ENCODE measurements at places on chromosomes 16 and 17. TPM values are rescaled to one million over a fixed set of nuclear protein-coding genes. Genes with fewer than 3 reads are reported as not detected.

The SLC5A11 gene
- not detected for total RNA-seq

The FNDC8 gene
- total RNA-seq = not detected

The ZNF423 gene
- 37.6 TPM for total RNA-seq

GRCh38 chr17:4658478-4659305 is 17.2 kb upstream of the ALOX15 start:
- H3K4me1 ChIP-seq = no peaks in the 10 kb centered on the region
- no peaks in the 10 kb centered on the region for H3K36me3 ChIP-seq
- H3K4me3 ChIP-seq = no peak overlapping the region
- H3K27ac ChIP-seq = no peak overlapping the region
- no peaks in the 10 kb centered on the region for H3K27me3 ChIP-seq

- H3K27me3 ChIP-seq = peaks cover 65% of the 10 kb centered on the region
- H3K4me3 ChIP-seq = no peak overlapping the region
- H3K4me1 ChIP-seq = peaks cover 24% of the 10 kb centered on the region
- H3K27ac ChIP-seq = no peak overlapping the region
- no peak for DNase-seq
These were observed 22.6 kb upstream of the NGFR start for GRCh38 chr17:49472527-49472926.

GRCh38 chr17:43025290-43025657 is 243 bp downstream of the RND2 start:
- H3K4me3 ChIP-seq = peak overlapping the region; percentile 85
- H3K27ac ChIP-seq = no peak overlapping the region
- DNase-seq = no peak
- peaks cover 9% of the 10 kb centered on the region for H3K36me3 ChIP-seq

DNA sequence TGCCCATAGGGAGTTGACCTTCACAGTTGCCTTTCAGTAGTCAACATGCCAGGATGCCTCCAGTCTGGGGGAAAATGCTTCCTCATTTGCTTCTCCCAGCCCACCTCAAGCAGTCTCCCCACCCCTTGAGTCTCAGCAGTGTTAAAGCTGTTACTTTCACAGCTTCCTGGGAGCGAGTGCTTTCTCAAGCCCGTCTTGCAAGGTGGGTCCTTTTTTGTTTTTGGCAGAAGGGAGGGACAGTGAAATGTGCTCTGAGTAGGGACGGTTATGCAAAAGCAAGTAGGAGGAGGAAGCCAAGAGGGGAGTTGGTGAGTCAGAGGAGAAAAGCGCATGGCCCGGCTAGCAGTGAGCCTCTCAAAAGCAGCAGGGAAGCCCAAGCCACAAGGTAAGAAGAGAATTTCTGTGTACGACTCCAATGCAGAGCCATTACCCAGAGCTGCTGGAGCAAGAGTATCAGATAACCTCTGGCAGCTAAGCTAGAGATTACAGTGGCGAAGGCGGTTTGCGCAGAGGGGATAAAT is at the start of gene CHST4:
CHST4 (plus strand) TSS at position 316 of the 521 bp plus-strand sequence. CDS start 10,252 bp downstream, outside the sequence.
- peak; percentile 75 for DNase-seq
- H3K4me3 ChIP-seq = peak within 1 kb of the TSS; percentile 74
- H3K36me3 ChIP-seq = no peaks in the 10 kb centered on the region
- peak within 1 kb of the TSS; percentile 99 for H3K27ac ChIP-seq
- no peaks in the 10 kb centered on the region for H3K27me3 ChIP-seq

DNA sequence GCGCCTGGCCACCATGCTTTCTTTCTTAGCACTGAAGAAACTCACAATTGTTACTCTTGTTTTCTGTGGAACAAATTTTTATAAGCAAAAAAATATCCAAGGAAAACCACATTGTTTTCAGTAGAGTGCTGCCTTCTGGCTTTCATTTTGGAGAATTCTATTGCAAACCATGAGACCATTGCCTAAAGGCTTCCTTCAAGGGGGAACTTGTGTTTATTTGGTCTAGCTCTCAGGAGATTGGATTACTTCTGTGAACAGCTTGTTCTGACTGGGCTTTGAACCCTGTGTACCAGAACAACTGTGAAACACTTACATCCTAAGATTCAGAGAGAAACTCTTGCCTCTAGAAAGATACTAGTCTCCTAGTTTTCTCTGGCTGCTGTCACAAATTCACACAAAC is 32.1 kb downstream of the TOM1L1 start:
- no peaks in the 10 kb centered on the region for H3K4me1 ChIP-seq
- peaks cover 80% of the 10 kb centered on the region for H3K36me3 ChIP-seq
- no peak for DNase-seq
- no peak overlapping the region for H3K4me3 ChIP-seq
- H3K27me3 ChIP-seq = no peaks in the 10 kb centered on the region

DNA sequence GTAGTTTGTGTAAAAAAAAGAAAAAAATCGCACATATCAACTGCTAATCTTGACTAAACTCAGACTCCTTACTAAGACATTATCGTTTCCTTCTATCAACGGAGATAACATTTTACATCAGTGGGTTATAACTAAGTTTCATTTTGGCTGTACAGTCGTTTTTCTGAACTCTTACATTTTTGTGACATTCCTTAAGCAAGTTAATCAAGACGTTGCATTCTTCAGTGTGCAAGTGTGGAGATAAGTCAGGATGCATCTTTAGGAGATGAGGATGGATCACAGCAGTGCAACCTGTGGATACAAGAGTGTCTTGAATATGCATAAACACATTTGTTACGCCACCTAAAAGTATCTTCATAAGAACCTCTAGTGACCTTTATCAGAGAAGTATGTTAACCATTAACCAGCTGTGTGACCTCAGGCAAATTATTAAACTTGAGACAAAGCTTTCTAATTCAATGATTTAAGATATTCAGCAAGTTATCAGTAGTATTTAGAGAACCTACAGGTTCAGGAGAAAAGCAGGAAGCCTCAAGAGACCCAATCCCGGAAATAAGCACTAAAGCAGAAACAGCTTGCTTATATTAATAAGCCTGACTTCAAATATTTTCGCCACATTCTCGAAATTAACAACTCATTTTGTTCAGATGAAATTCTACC is 9.4 kb downstream of the CMC2 start:
- peaks cover 9% of the 10 kb centered on the region for H3K36me3 ChIP-seq
- no peak overlapping the region for H3K4me3 ChIP-seq
- peak overlapping the region; percentile 1 for H3K27ac ChIP-seq
- no peak for DNase-seq
- H3K4me1 ChIP-seq = peaks cover 9% of the 10 kb centered on the region

GRCh38 chr16:19542138-19542821 is 13.2 kb upstream of the VPS35L start:
- H3K4me1 ChIP-seq = no peaks in the 10 kb centered on the region
- no peak overlapping the region for H3K4me3 ChIP-seq
- H3K27me3 ChIP-seq = no peaks in the 10 kb centered on the region

Data from WTC11 (cell line).